ENCODE measurements at places on chromosomes 12 and 14.

DNA sequence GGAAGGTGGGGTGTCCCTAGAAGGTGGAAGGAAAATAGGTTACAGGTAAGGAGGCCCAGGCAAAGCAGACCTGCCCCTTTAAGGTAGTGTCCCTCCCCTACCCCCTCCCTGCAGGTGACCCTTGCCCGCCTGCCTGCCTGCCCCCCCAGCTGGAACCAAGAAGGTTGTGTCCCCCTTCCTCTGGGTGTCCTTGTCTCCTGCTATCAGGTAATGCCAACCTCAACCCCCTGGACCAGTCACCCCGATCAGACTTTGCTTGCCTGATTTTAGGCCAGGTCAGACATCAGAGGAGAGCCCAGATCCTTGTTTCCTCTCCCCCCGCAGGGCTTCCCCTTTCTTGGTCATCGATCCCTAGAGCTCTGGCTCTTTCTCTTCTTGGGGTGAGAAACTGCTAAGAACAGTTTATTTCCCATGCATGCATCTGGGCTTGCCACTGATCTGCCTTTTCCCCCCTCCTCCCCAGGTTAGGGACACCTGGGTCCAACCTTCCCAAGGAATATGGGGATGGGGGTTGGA, at the start of gene SLC39A5:
Gene SLC39A5 (plus strand): TSS at position 136 of the 516 bp plus-strand sequence. CDS start 1,224 bp downstream, outside the sequence.
- no peak for DNase-seq

- DNase-seq: no peak
Observed at GRCh38 chr14:69263771-69264170, 3.8 kb downstream of the GALNT16 start.

GRCh38 chr12:83389237-83389996, 702.7 kb downstream of the TMTC2 start:
- DNase-seq: no peak

DNA sequence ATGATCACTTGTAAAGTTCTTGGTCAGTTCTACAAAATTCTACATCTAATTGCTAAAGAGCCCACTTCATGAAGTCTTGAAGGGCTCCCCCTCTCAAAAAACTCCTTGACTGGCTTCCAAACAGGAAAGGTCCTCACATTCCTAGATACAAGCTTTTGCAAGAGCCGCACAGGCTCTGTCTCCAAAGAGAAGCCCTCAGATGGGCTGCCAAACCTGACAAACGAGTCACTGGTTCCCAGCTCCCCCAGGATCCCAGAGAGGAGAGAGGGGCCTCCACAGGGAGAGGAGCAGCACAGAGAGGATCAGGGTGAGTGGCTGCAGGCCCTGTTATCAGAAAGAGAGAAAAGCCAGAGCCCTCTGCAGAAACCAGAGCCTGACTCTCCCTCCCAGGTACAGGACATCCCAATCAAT, 5.8 kb downstream of the NID2 start:
- no peak for DNase-seq

- DNase-seq: no peak
Observed at GRCh38 chr14:103697206-103697602, 18.0 kb downstream of the XRCC3 start.

DNA sequence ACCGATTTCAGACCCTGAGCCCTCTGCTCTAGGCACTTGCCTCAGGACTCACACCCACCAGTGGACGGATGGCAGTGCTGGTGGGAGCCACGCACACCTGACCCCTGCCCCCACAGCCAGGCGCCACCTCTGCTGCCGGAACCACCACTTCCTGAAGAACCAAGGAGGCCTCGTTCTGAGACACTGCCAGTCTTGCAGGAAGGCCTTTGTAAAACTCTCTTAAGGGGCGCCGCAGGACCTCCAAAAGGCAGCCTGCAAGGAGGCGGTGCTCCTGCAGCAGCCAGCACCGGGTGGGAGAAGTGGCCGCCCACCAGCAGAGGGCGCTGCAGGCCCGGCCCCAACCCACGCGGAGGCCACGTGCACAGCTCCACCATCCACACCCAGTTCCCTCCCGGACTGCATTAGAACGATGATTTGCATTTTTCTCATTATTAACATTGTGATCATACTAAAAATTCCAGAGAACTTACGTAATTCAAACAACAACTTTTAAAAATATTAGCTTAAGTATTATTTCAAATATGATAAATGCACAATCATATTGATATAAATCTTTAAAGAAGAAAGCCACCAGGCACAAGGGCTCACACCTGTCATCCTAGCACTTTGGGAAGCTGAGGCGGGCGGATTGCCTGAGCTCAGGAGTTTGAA, 12.8 kb downstream of the STX2 start:
- peak; percentile 49 for DNase-seq

DNA sequence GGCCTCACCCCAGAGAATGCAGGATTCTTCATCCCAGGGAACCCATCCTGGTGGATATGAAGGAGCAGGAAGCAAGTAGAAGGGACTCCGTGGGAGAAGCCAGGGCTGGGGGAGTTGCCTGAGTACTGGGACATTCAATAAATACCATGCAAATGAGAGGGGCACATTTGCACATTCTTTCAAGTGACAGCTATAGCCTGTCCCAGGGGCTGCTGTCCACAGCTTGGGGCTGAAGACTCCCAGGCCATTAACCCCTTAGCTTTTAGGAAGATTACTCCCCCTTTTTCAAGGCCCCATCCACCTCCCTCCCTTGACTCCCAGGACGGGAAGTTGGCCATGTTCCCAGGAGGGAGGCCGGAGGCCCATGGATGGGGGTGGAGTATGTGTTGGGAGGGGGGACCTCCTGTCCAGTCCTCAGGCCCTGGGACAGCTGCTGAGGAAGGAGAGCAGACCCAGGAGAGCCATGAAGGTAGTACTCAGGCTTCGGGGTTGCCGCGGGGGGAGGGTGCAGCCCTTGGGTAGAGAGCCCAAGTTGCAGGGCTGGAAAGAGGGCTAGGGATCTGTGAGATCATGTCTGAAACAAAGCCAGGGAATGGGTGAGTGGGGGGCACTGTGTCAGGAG, 974 bp upstream of the TNS2 start:
- DNase-seq: no peak

GRCh38 chr14:102280376-102280962, 24.5 kb downstream of the MOK start:
- DNase-seq: no peak

GRCh38 chr14:74710480-74710879, 2.4 kb downstream of the AREL1 start:
- DNase-seq: no peak

DNA sequence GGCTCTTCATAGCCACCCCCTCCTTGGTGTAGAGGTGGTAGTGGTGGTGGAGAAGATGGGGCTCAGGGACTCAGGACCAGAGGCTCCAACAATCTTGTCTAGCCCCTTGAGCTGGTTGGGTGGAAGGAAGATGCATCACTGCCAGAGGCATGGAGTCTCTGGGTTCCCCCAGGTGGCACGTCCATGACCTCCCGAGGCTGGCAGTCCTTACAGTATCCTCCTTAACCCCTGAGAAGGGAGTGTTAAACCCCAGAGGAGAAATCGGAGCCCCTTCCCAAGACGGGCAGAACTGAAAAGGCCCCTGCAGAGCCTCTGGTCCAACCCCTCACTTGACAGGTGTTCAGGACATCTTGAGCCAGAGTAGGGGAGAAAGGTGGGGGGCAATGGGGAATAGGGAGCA, 9.1 kb downstream of the KRT83 start:
- no peak for DNase-seq

DNA sequence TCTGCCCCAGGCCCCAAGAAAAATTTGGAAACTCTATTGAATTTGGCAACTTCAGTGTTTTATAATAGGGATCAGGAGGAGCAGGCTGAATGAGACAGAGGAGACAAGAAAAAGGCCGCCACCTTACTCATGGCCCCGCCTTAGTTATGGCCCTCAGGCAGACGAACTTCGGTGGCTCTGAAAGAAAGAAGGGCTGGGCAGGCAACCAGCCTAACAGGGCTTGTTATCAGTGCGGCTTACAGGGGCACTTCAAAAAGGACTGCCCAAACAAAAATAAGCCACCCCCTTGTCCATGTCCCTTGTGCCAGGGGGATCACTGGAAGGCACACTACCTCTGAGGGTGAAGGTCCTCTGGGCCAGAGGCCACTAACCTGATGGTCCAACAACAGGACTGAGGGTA, 146.3 kb upstream of the ATF7IP start:
- DNase-seq: no peak

DNA sequence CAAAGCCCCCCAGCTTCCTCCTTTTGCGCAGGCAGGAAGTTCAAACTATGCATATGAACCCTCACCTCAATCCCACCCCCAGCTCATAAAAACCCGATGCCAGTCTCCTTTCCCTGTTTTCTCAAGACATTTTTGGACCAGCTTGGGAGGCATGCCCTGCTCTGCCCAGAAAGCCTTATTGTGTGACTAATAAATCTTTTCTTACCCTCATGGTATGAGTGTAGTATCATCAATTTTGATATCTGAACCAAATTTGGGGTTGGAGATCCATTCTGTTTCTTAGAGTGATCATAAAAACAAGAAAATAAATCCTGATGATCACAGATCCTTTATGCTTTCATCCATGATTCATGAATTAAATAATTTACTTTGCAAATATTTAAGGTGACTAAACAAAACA, 128.5 kb downstream of the ALG10B start:
- no peak for DNase-seq

DNA sequence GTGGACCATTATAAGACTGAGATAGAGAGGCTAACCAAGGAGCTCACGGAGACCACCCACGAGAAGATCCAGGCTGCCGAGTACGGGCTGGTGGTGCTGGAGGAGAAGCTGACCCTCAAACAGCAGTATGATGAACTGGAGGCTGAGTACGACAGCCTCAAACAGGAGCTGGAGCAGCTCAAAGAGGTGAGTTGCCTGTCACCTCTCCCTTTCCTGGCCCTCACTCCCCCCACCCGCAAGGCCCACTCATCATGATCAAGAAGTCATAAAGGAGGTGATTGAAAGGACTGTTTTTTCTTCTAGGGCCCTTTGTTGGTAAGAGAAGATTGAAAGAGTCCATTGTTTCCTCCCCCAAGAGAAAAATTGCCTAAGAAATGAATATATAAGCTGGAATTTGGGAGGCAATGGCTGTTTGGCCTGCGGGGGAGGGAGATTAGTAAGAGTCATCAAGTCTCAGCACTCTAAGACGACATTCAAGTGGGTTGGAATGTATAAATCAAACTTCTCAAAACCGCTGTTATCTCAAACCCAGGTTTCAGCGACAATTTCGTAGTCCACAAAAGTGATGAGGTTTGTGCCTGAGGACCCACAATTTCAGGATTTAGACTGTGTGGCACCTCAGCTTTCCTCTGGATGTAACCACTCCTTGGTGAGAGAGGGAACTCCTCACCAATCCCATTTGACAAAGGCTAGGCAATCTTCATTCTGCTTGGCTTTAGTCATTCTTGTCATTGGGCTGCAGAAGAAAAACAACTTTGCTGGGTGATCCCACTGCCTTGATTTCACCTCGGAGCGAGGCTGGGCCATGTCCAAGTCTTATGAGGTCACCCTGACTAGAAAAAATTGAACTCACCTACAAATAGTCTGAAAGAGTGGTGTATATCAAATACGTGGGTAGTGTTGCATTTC, 966 bp downstream of the BICD1 start:
- no peak for DNase-seq

GRCh38 chr14:90105756-90106155, 44.0 kb downstream of the KCNK13 start:
- DNase-seq: no peak

GRCh38 chr12:1913377-1914113, 4.9 kb downstream of the CACNA2D4 start:
- no peak for DNase-seq

- DNase-seq: no peak
Observed at GRCh38 chr12:5433081-5433844, 1.4 kb downstream of the NTF3 start.

- DNase-seq: no peak
Observed at GRCh38 chr12:89333564-89334252, 18.6 kb downstream of the DUSP6 start.

DNA sequence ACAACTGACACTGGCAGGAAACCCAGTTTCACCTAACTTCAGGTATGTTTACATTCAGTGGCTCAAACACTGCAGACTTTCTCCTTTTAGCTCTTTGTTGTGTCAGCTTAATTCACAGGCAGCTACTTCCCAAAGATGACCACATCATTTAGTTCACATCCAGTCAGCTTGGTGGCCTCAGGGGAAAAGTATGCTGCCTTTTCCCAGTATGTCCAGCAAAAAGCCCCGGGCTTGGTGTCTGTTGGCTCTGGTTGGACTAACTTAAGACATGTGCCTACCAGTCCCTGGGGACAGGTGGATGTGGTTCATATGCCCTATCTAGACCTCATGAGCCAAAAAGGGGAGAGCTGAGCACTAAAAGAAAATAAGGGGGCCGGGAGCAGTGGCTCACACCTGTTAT, 56.4 kb downstream of the GOLGA5 start:
- DNase-seq: no peak

DNA sequence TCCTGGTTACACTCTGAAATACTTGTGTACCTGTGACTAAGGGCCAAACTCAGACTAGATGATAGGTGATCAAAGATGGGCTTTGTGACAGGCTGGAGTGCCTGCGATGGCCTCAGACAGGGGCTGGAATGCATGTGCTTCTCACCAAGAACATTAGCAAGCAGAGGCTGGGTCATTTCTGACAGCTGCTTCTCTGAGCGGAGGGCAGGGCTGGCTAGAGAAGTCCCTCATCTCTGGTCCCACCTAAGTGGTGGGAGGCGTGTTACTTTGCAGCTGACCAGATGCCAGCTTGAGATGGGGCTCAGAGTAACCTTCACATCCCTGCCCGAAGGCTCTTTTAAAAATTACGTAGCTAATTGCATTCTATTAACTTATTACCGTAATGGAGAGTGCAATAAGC, 106.8 kb upstream of the RTL1 start:
- no peak for DNase-seq

DNA sequence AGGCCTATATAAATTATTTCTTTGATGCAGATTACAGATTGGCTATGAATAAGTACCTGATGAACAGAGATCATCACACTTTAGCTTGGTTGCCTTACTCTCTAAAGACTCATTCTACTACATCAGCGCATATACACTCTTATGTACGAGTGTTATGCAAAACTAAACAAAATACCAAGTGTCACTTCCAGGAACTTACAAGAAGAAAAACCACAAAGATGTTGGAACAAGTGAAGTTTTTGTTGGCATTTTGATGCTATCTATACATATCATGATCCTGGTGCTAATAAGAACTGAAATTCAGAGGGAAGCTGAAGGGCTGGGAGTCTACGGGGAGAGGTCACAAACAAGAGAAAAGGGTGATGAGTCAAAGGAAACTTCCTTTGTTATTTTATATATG, 47.9 kb upstream of the CERS5 start:
- DNase-seq: no peak

GRCh38 chr14:75443203-75443969, 15.6 kb downstream of the JDP2 start:
- no peak for DNase-seq

DNA sequence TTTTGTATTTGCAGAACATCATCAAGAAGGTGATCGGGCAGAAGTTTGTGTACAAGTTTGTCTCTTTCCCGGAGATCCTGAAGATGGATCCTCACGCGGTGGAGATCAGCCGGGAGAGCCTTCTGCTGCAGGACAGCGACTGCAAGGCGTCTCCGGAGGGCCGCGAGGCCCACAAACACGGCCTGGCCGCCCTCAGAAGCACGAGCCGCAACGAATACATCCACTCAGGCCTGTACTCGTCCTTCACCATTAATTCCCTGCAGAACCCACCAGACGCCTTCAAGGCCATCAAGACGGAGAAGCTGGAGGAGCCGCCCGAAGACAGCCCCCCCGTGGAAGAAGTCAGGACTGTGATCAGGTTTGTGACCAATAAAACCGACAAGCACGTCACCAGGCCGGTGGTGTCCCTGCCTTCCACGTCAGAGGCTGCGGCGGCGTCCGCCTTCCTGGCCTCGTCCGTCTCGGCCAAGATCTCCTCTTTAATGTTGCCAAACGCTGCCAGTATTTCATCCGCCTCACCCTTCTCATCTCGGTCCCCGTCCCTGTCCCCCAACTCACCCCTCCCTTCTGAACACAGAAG, 52.8 kb downstream of the ELK3 start:
- no peak for DNase-seq

- no peak for DNase-seq
Observed at GRCh38 chr12:111720457-111720856, 34.6 kb downstream of the ACAD10 start.

Measured in stimulated activated CD4-positive, alpha-beta T cell treated with anti-CD3 and anti-CD28 coated beads, TNF-alpha, amount 100 ng/mL, for 4 hours (primary cell).